Right atrium auricular region (tissue), 2 donors: ENCODE measurements at places on chromosomes 3 and 15. TPM values are rescaled to one million over a fixed set of nuclear protein-coding genes. Genes with fewer than 3 reads are reported as not detected.

- DNase-seq = no peak
- peaks cover 14% of the 10 kb centered on the region for H3K36me3 ChIP-seq
- peak overlapping the region; percentile 77 for H3K4me3 ChIP-seq
- H3K27me3 ChIP-seq = no peaks in the 10 kb centered on the region
- H3K4me1 ChIP-seq = peaks cover 45% of the 10 kb centered on the region
Observed at GRCh38 chr3:69012100-69012799, 1.2 kb downstream of the EOGT start.

GRCh38 chr3:106025151-106025722 is 156.4 kb upstream of the CBLB start:
- peak overlapping the region; percentile 18 for H3K27ac ChIP-seq
- no peak overlapping the region for H3K4me3 ChIP-seq
- H3K36me3 ChIP-seq = no peaks in the 10 kb centered on the region
- H3K4me1 ChIP-seq = no peaks in the 10 kb centered on the region
- H3K27me3 ChIP-seq = no peaks in the 10 kb centered on the region
- DNase-seq = no peak

- no peak overlapping the region for H3K4me3 ChIP-seq
- H3K4me1 ChIP-seq = no peaks in the 10 kb centered on the region
- DNase-seq = no peak
- no peaks in the 10 kb centered on the region for H3K27me3 ChIP-seq
- H3K36me3 ChIP-seq = no peaks in the 10 kb centered on the region
- H3K27ac ChIP-seq = no peak overlapping the region
Observed at GRCh38 chr3:150055332-150055731, 84.6 kb upstream of the PFN2 start.

DNA sequence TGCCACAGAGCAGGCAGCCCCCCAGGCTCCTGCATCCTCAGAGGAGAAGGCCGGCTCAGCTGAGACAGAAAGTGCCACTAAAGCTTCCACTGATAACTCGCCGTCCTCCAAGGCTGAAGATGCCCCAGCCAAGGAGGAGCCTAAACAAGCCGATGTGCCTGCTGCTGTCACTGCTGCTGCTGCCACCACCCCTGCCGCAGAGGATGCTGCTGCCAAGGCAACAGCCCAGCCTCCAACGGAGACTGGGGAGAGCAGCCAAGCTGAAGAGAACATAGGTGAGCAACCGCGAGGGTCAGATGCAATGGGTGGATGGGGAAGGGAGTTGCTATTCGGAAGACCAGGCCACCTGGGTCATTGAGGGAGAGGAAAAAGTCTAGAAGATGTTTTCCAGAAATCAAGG is 53.0 kb downstream of the GAP43 start:
- no peaks in the 10 kb centered on the region for H3K27me3 ChIP-seq
- no peak overlapping the region for H3K27ac ChIP-seq
- no peaks in the 10 kb centered on the region for H3K4me1 ChIP-seq
- no peaks in the 10 kb centered on the region for H3K36me3 ChIP-seq

GRCh38 chr15:35458176-35458856 is 87.6 kb downstream of the DPH6 start:
- H3K4me3 ChIP-seq = no peak overlapping the region
- H3K36me3 ChIP-seq = no peaks in the 10 kb centered on the region
- H3K27ac ChIP-seq = no peak overlapping the region

DNA sequence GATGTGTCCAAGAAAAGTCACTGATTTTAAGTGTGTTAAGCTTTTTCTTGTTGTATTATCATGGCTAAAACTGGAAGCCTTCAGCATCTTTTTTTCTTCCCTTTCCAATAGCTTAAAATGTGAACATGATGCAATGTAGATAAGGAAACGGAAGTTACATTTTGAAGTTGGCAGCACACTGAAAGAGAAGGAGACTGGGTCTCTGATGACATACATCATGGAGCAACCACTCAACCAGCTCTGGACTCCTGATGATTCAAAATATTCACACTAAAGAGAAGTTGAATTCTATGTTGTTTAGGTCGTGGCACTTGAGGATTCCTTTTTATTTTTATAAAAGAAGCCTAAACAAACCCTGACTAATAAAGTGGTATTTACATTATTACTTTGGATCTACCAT is 488.3 kb upstream of the ALCAM start:
- no peak for DNase-seq
- H3K4me3 ChIP-seq = no peak overlapping the region
- H3K27ac ChIP-seq = no peak overlapping the region
- no peaks in the 10 kb centered on the region for H3K27me3 ChIP-seq
- no peaks in the 10 kb centered on the region for H3K4me1 ChIP-seq

GRCh38 chr3:18732474-18732873 is 307.3 kb upstream of the SATB1 start:
- H3K4me1 ChIP-seq = no peaks in the 10 kb centered on the region
- H3K27me3 ChIP-seq = no peaks in the 10 kb centered on the region
- H3K36me3 ChIP-seq = no peaks in the 10 kb centered on the region
- no peak for DNase-seq

- H3K27ac ChIP-seq = peak overlapping the region; percentile 83
- H3K4me1 ChIP-seq = no peaks in the 10 kb centered on the region
- H3K27me3 ChIP-seq = peaks cover 26% of the 10 kb centered on the region
- no peak for DNase-seq
Observed at GRCh38 chr3:158110658-158111018, 749 bp downstream of the RSRC1 start.

DNA sequence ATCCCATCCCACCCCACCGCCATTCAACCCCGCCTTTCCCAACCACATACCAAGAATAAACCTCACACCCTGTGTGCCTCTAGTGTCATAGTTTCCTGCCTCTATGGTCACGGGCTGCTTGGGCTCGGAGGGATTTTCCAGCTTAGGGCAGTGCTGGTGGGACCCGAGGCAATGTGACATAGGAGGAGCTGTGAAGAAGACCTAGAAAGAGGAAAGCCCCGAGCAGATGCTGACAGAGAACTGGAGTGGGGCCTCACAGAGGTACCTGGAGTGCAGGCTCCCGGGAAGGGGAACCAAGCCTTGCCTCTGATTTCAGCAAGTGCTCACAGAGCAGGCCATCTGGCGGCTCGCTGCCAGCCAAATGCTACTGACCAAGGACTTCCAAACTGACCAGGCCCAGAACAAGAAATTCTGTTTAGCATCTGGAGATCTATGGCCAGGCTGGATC is 27.5 kb downstream of the BHLHE40 start:
- peaks cover 4% of the 10 kb centered on the region for H3K4me1 ChIP-seq
- H3K27me3 ChIP-seq = no peaks in the 10 kb centered on the region
- H3K36me3 ChIP-seq = no peaks in the 10 kb centered on the region

DNA sequence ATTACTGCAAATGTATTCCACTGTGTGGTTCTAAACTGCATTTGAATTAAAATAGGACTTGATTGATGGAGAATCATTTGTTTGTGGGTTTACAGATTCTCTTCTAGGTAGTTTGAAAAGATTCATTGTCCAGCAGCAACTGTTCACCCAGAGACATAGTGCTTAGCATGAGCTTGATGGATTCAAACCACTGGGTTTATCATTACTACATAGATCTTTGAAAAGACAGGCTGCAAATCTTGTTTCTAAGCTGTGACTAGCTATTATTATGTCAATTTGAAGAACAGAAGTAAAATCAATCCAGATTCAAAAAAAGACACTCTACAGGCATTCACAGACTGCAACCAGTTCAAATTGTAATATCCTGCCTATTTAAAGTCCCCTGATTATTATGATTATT is 49.8 kb downstream of the MBNL1 start:
- DNase-seq = no peak
- H3K27me3 ChIP-seq = no peaks in the 10 kb centered on the region
- peak overlapping the region; percentile 4 for H3K27ac ChIP-seq
- H3K4me3 ChIP-seq = no peak overlapping the region
- H3K36me3 ChIP-seq = no peaks in the 10 kb centered on the region
- no peaks in the 10 kb centered on the region for H3K4me1 ChIP-seq

The PCSK6 gene
- total RNA-seq = 19.9 TPM

The CIDEC gene
- total RNA-seq = 17.1 TPM

The PAQR5 gene
- total RNA-seq = 5.0 TPM
